ENCODE measurements at places on chromosomes 4 and X. TPM values are rescaled to one million over a fixed set of nuclear protein-coding genes. Genes with fewer than 3 reads are reported as not detected.

DNA sequence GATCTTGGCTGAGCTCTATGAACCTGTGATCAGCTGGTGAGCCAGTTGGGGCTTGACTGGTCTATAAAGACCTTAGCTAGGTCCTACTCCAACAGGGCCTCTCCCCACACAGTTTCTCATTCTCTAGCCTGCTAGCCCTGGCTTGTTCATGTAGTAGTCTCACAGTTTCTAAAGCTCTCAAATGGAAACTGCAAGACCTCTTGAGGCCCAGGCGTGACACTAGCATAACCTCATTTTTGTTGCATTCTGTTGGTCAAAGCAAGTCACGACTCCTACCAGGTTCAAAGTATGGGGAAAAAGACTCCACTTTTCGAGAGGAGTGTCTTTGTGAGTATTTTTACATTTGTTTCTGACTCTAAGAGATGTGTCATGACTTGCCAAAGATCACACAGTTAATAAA is 50.9 kb downstream of the CEP44 start:
- no peak for DNase-seq
- no peak overlapping the region for H3K27ac ChIP-seq
- no peaks in the 10 kb centered on the region for H3K36me3 ChIP-seq
- H3K4me1 ChIP-seq = no peaks in the 10 kb centered on the region
- no peak overlapping the region for H3K4me3 ChIP-seq

GRCh38 chr4:85724791-85725563 is 250.0 kb downstream of the ARHGAP24 start:
- no peaks in the 10 kb centered on the region for H3K4me1 ChIP-seq
- H3K27ac ChIP-seq = no peak overlapping the region
- no peak for DNase-seq
- no peaks in the 10 kb centered on the region for H3K27me3 ChIP-seq
- no peak overlapping the region for H3K4me3 ChIP-seq
- H3K36me3 ChIP-seq = no peaks in the 10 kb centered on the region

- H3K36me3 ChIP-seq = no peaks in the 10 kb centered on the region
- no peak overlapping the region for H3K4me3 ChIP-seq
- no peaks in the 10 kb centered on the region for H3K27me3 ChIP-seq
- H3K27ac ChIP-seq = no peak overlapping the region
- no peaks in the 10 kb centered on the region for H3K4me1 ChIP-seq
Measured at GRCh38 chr4:36358173-36358572, 76.8 kb downstream of the DTHD1 start.

GRCh38 chr4:176102414-176103063 is 36.9 kb downstream of the WDR17 start:
- H3K4me3 ChIP-seq = no peak overlapping the region
- H3K4me1 ChIP-seq = no peaks in the 10 kb centered on the region
- H3K36me3 ChIP-seq = no peaks in the 10 kb centered on the region

- H3K27me3 ChIP-seq = no peaks in the 10 kb centered on the region
- no peak overlapping the region for H3K27ac ChIP-seq
- H3K36me3 ChIP-seq = no peaks in the 10 kb centered on the region
Measured at GRCh38 chr4:170671171-170671570, 581.4 kb upstream of the AADAT start.

Gene FGF5
- total RNA-seq = 0.06 TPM

- H3K27me3 ChIP-seq = no peaks in the 10 kb centered on the region
- no peaks in the 10 kb centered on the region for H3K36me3 ChIP-seq
- no peak for DNase-seq
Measured at GRCh38 chr4:100206850-100207249, 16.6 kb upstream of the DDIT4L start.

Gene PLAC8
- 150 TPM for total RNA-seq

Gene RTL9
- not detected for total RNA-seq

Gene USP17L13
- total RNA-seq = not detected

Gene CTPS2
- total RNA-seq = 6.4 TPM

GRCh38 chrX:30495468-30495867 is 82.1 kb downstream of the TASL start:
- no peaks in the 10 kb centered on the region for H3K36me3 ChIP-seq
- no peaks in the 10 kb centered on the region for H3K4me1 ChIP-seq
- no peak overlapping the region for H3K27ac ChIP-seq
- no peaks in the 10 kb centered on the region for H3K27me3 ChIP-seq
- no peak overlapping the region for H3K4me3 ChIP-seq

Gene SNCA
- total RNA-seq = 1.4 TPM

- no peaks in the 10 kb centered on the region for H3K27me3 ChIP-seq
- H3K4me1 ChIP-seq = no peaks in the 10 kb centered on the region
- H3K27ac ChIP-seq = no peak overlapping the region
- no peak for DNase-seq
- peaks cover 60% of the 10 kb centered on the region for H3K36me3 ChIP-seq
Measured at GRCh38 chr4:99077177-99077576, 11.4 kb downstream of the ADH5 start.

- no peak for DNase-seq
- no peaks in the 10 kb centered on the region for H3K4me1 ChIP-seq
- H3K27me3 ChIP-seq = no peaks in the 10 kb centered on the region
- H3K4me3 ChIP-seq = no peak within 1 kb of the TSS
- no peaks in the 10 kb centered on the region for H3K36me3 ChIP-seq
Measured at GRCh38 chrX:152733261-152733975, at the start of the genes CSAG1 and MAGEA12. Gene CSAG1, minus strand, starts transcription at chrX:152733721. Its CDS starts 1,261 bp downstream, at chrX:152732460. Gene MAGEA12, plus strand, starts transcription at chrX:152733757. Its CDS starts 2,405 bp downstream, at chrX:152736162.

- no peaks in the 10 kb centered on the region for H3K27me3 ChIP-seq
- H3K4me3 ChIP-seq = no peak overlapping the region
- no peak for DNase-seq
- H3K36me3 ChIP-seq = no peaks in the 10 kb centered on the region
- no peak overlapping the region for H3K27ac ChIP-seq
Measured at GRCh38 chr4:3797831-3798790, 31.9 kb downstream of the ADRA2C start.

DNA sequence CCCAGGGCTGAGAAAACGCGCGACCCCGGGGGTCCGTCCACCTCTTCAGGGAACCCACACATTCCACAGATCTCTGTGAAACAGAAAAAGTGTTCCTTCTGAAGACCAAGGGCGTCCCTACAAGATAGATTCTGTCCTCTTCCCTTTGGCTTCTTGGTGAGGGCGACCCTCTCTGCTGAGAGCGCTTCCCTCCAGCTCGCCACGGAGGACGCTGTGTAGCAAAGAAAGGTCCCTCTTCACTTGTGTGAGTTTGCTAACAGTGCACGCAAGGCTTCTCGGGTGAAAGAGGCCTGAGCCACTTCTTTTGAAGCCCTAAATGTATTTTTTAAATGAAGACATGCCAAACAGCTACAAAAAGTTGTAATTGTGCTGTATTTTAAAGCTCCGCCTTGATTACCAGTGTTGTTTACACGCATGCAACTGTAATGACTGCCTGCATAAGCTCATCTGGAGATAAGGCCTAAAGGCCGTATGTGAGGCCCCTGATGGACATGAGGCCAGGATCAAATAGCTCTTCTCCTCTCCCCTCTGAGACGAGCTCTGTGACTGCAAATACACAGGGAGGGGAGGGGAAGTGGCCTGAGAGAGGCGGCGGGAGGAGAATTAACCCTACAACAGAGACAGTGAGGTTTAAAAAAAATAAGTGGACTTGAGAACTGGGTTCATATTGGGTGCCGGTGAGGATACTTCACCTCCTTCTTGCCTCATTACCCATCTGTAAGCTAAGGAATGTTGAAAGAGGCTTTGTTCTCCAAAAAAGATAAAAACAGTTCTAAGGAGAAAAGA is 95.5 kb downstream of the SOWAHB start:
- H3K27ac ChIP-seq = no peak overlapping the region
- DNase-seq = no peak
- H3K36me3 ChIP-seq = no peaks in the 10 kb centered on the region
- no peaks in the 10 kb centered on the region for H3K4me1 ChIP-seq
- no peaks in the 10 kb centered on the region for H3K27me3 ChIP-seq
- no peak overlapping the region for H3K4me3 ChIP-seq

DNA sequence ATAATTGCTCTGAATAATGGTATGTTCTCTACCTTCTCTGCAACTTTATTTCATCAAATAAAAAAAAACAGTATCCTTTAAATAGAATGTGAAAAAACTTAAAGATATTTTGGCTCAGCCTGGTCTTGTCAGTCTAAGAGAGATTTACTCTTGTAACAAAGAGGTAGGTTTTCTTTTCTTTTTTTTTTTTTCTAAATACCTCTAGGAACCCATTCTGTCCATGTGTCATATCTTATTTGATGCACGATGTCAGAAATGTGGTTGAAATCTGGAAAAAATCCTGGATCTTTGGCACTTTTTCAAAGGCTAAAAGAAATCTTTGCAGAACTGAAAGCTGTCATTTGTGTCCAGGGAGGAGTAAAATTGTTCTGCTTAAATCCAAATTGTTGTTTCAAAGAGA is 17.3 kb upstream of the FGF5 start:
- no peak for DNase-seq
- no peak overlapping the region for H3K27ac ChIP-seq
- no peaks in the 10 kb centered on the region for H3K4me1 ChIP-seq
- no peaks in the 10 kb centered on the region for H3K27me3 ChIP-seq
- H3K4me3 ChIP-seq = no peak overlapping the region
- H3K36me3 ChIP-seq = no peaks in the 10 kb centered on the region

GRCh38 chrX:34288782-34289181 is 156.7 kb upstream of the FAM47A start:
- H3K36me3 ChIP-seq = no peaks in the 10 kb centered on the region
- no peak for DNase-seq
- no peaks in the 10 kb centered on the region for H3K4me1 ChIP-seq
- H3K4me3 ChIP-seq = no peak overlapping the region
- no peak overlapping the region for H3K27ac ChIP-seq

Gene XPNPEP2
- 0.32 TPM for total RNA-seq

Gene DCAF4L1
- 0.42 TPM for total RNA-seq

DNA sequence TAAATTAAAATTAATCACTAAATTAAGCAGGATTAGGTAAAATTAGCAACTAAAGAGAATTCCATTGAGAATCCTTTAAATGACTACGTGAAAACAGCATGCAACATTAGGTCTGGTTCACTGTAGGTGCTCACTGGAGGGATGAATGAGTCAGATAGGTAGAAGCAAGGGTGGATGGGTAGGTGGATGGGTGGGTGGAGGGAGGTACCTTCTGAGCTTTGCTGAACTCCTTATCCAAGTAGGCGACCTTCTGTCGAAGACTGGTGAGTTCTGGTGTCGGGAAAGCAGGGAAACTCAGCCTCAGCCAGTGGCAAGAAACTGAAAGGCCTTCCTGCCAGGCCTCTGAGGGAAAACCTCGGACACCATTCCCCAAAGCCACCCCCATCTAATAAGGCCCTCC is 3.0 kb downstream of the GRIPAP1 start:
- H3K27me3 ChIP-seq = no peaks in the 10 kb centered on the region
- H3K27ac ChIP-seq = no peak overlapping the region
- peaks cover 27% of the 10 kb centered on the region for H3K4me1 ChIP-seq
- no peak overlapping the region for H3K4me3 ChIP-seq
- no peak for DNase-seq
- peaks cover 22% of the 10 kb centered on the region for H3K36me3 ChIP-seq

Gene NUDT9
- total RNA-seq = 16.7 TPM

GRCh38 chr4:2712261-2712842 is 43.8 kb downstream of the TNIP2 start:
- no peaks in the 10 kb centered on the region for H3K36me3 ChIP-seq
- no peaks in the 10 kb centered on the region for H3K27me3 ChIP-seq
- peaks cover 18% of the 10 kb centered on the region for H3K4me1 ChIP-seq
- DNase-seq = no peak

Gene MORF4L2
- 105 TPM for total RNA-seq

DNA sequence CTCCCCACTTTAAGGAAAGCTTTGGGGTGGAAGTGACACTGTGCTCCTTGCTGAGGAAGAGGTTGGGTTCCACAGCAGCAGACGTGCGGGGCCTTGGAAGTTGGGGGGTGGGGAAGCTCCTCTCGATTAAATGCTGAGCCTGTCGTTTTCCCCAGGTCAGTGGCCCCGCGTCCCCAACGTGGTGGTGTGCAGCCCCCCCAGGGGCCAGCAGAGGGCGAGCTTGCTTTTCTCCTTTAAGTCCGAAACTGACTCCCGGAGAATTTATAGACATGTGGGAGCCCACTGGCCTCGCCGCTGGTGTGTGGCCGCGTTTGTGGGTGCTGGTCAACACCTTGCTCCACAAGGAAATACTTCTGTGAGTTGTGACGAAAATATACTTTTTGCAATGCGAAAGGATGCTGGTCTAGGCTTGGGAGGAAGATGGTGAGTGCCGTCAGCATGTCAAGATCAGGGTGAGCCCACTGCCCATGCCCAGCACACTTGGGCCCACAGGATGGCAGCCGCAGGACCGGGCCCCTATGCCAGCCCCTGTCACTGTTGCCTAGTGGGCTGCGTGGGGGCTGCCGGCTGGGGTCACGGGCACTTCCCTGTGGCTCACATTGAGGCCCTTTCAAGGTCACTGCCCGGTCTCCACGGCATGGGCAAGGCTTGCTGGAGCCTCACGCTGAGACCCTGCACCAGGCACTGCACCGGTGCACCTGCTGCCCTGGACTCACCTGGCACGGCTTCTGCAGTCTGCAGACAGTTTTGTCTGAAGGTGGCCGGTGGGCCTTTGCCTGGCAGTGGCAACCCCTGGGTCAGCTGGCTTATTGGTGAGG is 9.4 kb downstream of the UVSSA start:
- DNase-seq = peak; percentile 22
- H3K36me3 ChIP-seq = peaks cover 3% of the 10 kb centered on the region
- H3K4me1 ChIP-seq = peaks cover 6% of the 10 kb centered on the region
- H3K27ac ChIP-seq = no peak overlapping the region
- no peak overlapping the region for H3K4me3 ChIP-seq

Gene IBSP
- total RNA-seq = not detected

- DNase-seq = no peak
- no peaks in the 10 kb centered on the region for H3K4me1 ChIP-seq
- H3K4me3 ChIP-seq = no peak overlapping the region
- H3K27me3 ChIP-seq = no peaks in the 10 kb centered on the region
- H3K27ac ChIP-seq = no peak overlapping the region
Measured at GRCh38 chr4:124306352-124306751, 406.2 kb downstream of the ANKRD50 start.

Gene FRMD7
- total RNA-seq = not detected

Gene AADAT
- not detected for total RNA-seq

Gene CCDC110
- total RNA-seq = 0.90 TPM

- H3K36me3 ChIP-seq = no peaks in the 10 kb centered on the region
- no peak overlapping the region for H3K4me3 ChIP-seq
- H3K4me1 ChIP-seq = no peaks in the 10 kb centered on the region
- DNase-seq = no peak
- H3K27ac ChIP-seq = no peak overlapping the region
Measured at GRCh38 chr4:78414116-78414515, 137.5 kb upstream of the ANXA3 start.

Gene C4orf50
- total RNA-seq = 0.25 TPM
